ENCODE measurements at places on chromosomes 5 and 9. TPM values are rescaled to one million over a fixed set of nuclear protein-coding genes. Genes with fewer than 3 reads are reported as not detected.

DNA sequence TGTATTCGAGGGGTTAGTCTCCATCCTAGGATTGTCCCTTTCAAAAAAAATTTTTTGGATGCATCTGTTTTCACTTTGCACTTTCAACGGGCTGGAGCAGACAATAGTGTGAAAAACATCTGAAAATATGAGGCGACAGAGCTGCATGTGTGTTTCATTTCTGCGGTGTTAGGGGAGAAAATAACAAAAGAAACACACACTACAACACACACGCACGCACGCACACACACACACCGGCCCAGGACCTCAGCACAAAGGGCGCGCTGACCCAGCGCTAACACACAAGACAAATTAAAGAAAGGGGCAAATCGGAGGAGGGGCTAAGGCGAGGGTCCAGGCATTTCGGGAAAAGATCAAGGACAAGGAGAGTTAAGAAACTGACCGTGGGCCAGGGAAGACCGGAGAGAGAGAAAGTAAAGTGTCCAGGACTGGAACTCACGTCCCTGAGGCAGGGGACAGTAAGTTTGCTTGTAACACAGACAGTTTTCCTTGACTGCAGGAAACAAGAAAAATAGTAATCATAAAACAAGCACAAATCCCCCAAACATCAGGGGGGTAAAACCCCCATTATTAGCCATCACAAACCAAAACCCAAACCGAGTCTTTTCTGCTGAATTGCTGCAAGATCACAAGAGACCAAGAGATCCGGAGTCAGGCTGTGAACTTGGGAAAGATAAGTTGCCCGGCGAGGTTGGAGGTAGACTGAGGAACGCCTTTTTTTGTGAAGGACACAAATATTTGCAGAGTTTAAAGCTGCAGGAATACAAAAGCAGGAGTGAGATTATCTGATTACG, 302.1 kb downstream of the PARP8 start:
- no peak for DNase-seq

The PDCD1LG2 gene
- total RNA-seq: 0.51 TPM

DNA sequence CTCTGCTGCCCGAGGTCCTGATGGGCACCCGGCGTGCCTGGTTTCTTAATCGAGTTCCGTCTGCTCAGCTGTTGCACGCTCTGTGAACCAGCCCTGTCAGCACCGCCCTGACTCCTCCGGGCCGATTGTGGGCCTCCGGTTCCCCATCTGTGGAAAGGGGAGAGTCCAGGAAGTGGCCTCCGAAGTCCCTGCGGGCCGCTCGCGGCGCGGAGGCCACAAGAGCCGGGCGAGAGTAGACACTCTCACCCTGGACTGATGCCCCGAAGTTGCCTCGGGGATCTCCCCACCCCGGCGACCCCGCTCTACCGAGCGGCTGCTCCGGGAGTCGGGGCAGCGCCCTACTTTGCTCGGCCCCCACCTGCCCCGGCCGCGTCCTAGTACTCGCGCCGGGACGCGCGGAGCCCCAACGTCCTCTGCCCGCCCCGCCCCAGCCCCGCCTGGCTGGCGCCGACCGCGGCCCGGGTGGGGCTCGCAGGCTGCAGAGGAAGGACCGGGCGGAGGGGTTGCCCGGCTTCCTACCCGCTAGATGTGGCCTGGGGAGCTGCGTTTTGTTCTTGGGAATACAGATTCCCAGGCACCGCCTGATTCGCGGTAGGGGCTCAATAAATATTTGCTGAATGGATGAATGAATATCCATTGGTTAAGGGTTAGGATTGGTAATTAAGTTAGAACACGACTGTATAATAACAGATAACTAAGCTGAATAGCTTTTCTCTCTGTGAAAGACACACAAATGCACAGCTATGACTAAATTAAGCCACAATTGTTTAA, 935 bp upstream of the ZNF367 start:
- DNase-seq: peak; percentile 36

The BHMT2 gene
- total RNA-seq: 6.2 TPM

The BNC2 gene
- total RNA-seq: 4.5 TPM

DNA sequence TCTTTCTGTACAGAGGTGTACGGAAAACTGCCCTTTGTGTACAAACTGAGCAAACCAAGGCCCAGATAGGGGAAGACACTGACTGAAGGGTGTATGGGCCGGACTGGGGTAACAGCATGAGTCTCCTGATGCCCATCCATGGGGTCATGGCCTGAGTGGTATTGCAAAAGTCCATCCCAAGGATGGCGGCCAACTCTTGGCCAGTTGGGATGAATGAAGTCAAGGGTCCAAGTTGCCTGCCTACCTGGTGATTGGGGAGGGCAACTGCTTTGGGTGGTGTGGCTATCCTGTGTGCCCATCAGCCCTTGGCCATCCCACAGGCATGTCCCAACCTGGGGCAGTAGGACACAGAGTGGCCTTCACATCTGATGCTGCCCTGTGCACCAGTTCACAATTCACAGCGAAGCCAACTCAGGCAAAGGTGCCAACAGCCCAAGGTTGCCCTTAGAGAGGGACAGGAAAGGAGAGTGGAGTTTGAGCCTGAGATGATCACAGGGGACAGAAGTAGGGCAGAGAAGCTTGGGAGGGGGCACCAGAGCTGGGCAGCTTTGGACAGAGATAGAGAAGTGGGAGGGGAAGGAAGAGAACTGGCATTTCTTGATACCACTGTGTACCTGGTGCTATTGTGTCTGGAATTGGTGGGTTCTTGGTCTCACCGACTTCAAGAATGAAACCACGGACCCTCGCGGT, 46.6 kb downstream of the COL15A1 start:
- no peak for DNase-seq

DNA sequence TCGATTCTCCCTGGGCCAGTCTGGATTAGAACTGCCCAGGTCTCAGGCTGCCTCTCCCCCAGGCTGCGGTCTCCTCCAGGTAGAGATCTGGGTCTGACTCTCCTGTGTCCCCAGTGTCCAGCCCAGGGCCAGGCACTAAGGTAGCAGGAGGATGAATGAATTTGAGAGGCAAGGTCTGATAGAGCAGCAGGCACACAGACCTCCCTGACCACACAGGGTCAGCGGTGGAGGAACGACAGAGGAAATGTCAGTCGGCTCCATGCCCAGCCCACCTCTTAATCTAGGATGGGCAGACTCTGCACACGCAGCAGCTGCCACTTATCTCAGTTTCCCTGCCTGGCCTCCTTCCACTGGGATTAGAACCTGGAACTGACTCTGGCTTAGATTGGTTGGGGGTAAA, 272.7 kb upstream of the MVB12B start:
- no peak for DNase-seq

The TMEM245 gene
- total RNA-seq: 49.2 TPM

- DNase-seq: peak; percentile 74
These were observed 36.2 kb upstream of the ANKRD55 start for GRCh38 chr5:56269216-56269927.

The CBY3 gene
- total RNA-seq: not detected

The GPR151 gene
- not detected for total RNA-seq

DNA sequence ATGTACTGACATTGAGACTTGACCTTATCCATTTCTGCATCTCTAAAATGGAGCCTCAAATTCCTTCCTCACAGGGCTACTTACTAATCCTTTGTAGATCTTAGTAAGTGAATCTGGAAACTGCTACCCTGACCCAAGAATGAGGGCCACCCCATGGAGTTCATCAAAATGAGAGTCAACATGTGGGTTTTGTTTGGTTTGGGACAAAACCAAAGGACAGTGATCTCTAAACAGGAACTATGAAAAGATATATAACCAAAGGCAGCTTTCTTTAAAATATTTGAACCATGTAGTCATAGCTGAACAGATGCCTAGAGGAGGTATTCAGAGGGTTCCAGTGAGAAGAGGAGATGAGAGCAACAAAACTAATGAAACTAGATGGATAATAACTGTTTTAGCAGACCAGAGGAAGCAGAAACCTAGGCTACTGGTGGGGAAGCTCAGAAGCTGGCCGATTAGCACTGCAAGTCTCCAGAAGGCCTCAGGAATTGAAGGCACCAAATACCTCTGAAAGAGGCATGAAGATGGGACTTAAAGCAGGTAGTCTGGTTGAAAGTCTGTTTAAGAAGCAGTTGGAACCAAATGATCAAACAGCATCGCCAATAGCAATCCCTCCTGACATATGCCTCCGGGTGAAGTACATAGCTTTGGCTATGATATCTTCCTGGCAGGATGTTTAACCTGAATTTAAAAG, 45.8 kb downstream of the THOC3 start:
- no peak for DNase-seq

DNA sequence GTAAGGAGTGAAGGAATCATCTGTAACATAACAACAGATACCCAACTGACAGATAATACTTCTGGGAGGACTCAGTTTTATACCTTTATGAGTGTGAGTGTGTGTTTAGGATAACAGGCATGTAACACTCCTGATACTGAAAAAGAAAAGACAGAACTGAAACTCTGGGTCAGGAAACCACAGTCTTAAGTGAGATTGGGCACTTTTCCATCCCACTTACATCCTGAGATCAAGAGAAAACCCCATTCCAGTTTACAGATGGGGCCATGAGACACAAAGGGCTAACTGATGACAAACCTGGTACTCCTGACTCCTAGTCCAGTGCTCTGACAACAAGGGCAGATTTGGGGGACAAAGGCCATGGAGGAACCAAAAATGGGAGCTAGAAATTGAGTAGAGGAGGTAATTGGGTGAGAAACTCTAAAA, 18.0 kb downstream of the IL5 start:
- DNase-seq: no peak

DNA sequence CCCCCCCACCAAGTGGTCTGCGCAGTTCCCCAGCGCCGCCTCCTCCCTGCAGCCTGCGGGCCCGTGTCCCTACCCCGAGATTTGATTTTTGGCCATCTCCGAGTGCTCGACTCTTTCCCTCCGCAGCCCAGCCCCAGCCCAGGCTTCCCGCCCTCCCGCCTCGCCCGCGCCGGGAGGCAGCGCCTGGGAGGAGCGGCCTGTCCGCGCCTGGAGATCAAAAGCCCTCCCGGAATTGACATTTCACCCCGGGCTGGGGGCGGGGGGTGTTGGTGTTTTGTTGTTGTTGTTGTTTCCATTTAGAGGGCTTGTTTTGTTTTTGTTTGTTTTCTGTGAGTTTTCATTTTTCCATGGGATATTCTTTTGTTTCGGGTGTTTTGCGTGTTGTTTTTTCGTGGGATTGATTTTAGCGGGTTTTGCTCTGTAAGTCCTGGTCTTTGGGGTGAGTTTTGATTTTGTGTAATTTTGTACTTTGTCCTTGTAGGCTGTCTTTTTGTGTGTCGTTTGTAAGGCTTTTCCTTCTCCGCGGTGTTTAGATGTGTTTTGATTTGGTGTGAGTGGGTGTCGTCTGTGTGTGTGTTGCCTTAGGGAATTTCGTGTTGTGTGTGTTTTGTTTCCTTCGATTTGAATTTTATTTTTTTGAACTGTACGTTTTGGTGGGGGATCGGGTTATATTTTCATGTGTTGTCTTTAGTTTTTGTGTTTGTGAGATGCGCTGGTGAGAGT, 1.7 kb upstream of the PAX5 start:
- no peak for DNase-seq

DNA sequence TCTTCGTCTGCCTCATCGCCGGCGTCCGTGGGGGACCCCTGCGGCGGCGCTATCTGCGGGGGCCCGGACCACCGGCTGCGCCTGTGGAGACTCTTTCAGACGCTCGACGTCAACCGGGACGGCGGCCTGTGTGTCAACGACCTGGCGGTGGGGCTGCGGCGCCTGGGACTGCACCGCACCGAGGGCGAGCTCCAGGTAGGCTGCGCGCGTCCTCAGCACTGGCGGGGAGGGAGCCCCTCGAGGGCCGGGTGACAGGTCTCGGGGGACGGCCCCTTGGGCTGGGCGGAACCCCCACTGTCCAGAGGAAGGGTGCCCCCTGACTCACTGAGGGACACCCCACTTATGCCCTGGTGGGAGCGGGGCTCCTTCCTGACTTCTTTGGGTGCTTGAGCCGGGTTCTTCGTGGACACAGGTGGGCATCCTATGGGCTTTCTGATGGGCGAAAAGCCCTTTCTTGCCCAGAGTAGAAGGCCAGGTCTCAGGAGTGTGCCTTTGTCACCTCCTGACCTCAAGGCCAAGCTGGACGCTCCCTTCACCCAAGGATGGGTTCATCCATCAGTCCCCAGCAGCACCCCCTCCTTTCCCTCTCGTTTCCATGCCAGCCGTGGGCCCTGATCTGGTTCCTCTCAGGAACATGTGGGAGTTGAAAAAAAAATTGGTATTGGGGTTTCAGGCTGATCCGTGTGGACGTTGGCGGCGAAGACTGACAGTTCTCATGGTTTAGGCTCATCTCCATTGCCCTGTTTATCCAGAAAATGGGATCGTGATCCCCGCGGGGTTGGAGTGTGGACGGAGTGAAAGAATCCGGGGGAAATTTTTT, 564 bp downstream of the SLC25A25 start:
- DNase-seq: no peak

- no peak for DNase-seq
These were observed 17.9 kb downstream of the FRMD3 start for GRCh38 chr9:83520292-83520691.

DNA sequence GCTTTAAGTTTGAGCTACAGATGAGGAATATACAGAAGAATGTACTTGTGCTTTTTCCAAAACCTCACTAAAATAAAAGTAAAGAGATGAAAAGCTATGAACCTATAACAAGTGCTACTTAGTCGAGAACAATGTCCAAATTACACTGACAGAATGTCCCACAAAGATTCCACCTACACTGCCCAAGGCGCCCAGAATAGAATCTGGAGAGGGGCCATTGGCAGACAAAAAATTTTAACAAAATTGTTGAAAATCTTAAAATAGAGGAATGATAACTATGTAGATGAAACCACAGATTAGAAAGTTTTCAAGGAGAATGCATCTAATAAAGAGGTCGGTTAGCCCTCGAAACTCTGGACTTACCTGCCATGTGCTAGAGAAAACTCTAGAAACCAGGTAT, 235.3 kb downstream of the CETN3 start:
- DNase-seq: no peak

The OR1L4 gene
- not detected for total RNA-seq

The SLC34A3 gene
- total RNA-seq: not detected

GRCh38 chr9:90325913-90326653, 316.5 kb downstream of the DIRAS2 start:
- DNase-seq: no peak

DNA sequence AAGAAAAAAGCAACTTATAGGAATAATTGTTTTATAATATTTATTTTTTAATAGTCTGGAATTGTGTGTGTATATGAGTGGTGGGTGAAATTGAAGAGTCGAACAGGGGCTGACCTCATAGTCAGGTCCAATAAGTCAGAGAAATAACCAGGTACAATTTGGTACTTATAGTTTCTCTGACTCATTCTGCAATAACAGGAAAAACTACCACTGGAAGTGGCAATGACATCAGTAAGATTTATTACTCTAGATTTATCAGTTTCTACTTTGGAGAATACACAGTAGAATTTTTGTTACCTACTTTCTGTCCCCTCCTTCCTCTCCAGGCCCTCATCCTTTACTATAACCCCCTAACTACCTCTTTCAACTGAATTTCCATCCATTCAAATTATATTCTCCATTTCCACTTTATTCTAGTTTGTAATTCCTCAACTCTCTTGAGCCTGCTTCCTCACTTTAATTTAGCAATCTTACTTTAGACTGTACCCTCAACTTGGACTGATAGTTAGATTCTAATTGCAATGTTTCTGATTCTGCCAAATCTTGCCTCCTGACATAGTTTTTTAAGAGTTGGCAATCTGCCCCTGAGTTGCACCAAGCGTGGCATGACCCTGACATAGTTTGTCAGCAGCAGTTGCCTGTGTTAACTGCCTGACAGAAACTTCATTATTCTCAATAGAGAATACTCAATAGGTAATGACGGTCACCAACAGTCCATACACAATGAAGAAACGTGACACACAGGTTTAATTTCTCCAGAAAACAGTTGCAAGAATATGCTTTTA, 475.3 kb upstream of the RIOK2 start:
- DNase-seq: no peak

The DHX29 gene
- total RNA-seq: 14.8 TPM

The GZMA gene
- total RNA-seq: 0.13 TPM

The PDE8B gene
- under 0.01 TPM for total RNA-seq
